ENCODE measurements at places on chromosomes 6 and 20.

DNA sequence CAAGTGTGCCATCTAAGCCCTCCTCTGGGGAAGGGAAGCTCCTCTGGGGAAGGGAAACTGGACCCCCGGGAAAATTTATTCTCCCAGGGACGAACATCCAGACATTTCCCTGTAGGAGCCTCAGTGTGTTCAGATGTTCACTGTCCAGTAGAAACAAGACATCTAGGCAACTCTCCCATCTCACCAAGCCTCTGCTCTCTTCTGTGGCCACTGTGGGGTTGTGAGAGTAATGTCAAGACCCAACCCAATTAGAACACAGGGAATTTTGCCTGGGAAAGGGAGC, 3.6 kb upstream of the PTGIS start:
- DNase-seq, result no peak

GRCh38 chr6:155188707-155189496, 74.9 kb upstream of the CLDN20 start:
- DNase-seq, result no peak

GRCh38 chr20:10802236-10802635, 128.4 kb upstream of the JAG1 start:
- no peak for DNase-seq

- no peak for DNase-seq
These were observed 7.2 kb upstream of the SDCBP2 start for GRCh38 chr20:1335961-1336698.

DNA sequence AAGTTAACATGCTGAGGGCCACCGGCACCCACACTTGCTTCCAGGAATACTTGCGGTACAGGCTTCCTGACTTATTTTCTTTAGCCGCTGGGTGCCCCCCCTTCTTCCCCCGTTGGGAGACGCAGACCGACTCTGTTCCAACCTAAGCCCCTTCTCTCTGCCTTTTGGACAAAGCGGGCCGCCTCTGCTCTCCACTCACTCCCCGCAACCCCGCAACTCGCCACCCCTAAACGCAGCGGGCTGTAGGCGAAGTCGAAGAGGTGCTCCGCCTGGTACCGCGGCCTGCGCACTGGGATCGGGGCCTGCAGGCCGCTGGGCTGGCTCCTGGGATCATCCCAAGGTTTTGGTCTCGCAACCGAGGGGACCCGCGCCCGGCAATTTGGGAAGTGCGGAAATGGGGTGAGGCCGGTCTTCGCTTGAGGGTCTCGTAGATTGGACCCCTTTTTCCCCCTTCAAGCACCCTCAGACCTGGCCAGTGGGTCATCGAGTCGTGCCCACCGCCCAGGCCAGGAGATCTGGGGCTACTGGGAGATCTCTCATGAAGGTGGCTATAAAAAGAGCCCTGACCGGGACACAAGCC, 4.7 kb upstream of the FOXF2 start:
- no peak for DNase-seq

DNA sequence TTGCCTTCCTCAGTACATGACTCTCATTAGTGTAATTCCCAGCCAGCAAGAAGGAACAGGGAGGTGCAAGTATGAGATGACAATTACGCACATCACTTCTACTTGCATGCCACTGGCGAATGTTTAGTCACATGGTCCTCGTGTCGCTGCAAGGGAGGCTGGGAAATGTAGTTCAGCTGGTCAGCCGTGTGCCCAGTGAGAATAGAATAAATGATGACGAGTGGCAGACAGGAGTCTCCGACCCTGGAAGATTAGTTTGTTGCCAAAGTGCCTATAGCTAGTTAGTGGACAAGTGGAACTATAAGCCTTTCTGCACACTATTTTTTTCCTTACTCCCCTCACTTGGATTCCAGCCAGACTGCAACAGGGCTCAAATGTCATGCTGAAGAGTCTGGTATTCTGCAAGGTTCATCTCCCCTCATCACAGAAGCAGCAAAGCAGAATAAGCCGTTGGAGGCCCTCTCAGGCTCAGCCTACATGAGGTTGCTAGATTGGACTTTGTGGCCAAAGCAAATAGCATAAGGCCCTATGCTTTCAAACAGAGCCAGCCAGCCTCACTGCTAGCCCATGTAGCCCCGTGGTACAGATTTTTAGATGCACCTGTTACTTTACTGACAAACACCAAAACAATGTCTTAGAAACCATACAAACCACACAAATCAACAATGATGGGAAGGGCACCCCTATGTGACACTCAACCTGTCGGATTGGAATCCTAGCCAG, 9.7 kb downstream of the LINC00237 start:
- DNase-seq, result no peak

GRCh38 chr6:12533586-12533985, 183.0 kb upstream of the PHACTR1 start:
- no peak for DNase-seq

DNA sequence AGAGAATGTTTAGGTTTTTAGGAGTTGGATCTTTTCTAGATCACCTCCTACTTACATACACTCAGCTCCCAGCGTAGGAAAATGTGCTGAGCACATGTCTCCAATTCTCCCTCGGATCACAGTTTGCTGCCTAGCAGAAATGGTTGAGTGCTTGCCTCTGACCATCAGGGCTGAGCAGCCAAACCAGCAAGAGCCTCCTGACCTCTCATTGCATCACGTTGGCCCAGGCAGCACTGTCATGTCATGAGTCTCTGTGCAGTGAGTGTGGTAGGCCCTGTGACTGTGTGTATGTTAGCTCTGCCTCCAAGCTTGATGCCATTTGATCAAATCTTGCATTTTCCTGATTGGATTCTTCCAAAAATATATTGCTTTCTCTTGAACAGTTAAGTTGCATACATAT, 112.0 kb downstream of the LRRC1 start:
- DNase-seq, result no peak

DNA sequence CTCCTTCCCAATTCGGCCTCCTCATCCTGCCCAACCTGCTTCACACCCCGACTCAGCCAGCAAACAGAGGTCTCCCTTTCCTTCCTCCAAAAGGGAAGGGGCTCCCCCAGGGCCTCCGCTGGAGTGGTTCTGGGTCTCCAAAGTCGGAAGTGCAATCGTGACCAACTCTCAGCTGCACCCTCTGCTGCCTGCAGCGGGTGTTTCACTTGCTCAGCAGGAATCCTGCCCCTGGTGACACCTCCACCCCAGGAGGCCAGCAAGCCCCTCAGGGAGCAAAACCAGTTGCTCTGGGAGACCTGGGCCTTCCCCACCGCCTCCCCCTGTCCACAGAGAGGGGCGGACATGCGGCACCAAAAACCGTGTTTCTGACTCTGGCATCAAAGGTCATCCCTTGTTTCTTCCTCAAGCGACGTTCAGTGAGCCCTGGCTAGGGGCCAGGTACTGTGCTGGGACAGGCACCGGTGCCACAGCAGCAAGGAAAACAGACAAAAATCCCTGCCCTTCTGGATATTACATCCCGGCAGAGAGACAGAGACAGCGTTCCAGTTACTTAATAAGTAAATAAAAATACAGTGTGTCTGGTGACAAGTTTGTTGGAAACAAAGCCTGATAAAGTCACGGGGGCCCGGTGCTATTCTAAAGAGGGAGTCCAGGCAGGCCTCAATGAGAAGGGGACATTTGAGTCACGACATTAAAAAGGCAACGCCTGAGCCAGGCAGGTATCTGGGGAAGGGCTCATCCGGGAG, 219.0 kb downstream of the BMP7 start:
- no peak for DNase-seq

DNA sequence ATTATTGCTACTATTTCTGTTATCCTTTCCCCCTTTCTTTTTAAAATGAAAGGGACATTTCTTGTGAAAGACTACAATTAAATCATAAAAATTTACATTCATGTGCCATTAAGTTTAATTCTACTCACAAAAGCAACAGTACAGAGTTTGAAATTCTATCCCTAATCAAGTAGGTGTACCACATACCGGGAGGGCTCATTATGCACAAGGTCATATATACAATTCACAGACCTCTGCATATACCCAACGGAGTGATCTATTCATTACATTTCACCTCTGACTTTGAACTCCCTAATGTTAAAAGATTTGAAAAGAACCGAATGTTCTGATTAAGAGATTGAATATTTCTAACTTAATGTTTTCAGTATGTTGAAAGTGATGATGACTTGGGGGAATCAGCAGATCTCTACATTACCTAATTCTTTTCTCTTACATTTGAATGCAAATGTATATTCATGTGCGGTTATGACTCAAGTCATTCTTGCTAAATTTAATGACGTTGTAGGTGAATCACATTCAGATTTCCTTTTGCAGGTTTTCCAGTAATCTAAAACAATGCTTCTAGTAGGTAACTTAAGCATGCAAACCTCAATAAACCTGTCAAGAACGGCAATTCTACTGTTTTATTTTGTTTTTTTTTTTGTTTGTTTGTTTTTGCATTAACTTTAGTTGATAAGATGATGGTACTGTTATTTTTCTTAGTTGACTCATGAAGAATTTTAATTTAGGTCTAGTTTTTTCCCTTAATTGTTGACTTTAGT, 7.3 kb downstream of the EYA4 start:
- no peak for DNase-seq

DNA sequence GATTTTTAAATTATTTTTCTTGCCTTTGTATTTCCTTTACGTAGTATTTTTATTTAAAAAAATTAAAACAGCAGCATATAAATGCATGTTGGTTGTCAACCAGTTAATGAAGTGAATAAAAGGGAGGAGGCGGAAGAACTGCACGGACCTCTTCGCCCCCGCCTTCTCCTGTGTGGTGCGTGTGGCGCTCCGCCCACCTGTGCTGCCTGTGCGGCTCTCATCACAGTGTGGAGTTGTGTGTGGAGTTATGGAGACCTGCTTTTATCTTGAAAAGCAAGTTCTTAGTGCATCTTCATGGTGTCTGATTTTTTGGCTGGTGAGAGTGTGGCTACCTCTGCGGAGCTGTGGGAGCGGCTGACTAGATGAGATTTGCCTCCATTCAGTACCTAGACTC, 58.4 kb downstream of the PTPN1 start:
- no peak for DNase-seq

GRCh38 chr6:135062735-135063134, 8.1 kb upstream of the HBS1L start:
- DNase-seq, result no peak

DNA sequence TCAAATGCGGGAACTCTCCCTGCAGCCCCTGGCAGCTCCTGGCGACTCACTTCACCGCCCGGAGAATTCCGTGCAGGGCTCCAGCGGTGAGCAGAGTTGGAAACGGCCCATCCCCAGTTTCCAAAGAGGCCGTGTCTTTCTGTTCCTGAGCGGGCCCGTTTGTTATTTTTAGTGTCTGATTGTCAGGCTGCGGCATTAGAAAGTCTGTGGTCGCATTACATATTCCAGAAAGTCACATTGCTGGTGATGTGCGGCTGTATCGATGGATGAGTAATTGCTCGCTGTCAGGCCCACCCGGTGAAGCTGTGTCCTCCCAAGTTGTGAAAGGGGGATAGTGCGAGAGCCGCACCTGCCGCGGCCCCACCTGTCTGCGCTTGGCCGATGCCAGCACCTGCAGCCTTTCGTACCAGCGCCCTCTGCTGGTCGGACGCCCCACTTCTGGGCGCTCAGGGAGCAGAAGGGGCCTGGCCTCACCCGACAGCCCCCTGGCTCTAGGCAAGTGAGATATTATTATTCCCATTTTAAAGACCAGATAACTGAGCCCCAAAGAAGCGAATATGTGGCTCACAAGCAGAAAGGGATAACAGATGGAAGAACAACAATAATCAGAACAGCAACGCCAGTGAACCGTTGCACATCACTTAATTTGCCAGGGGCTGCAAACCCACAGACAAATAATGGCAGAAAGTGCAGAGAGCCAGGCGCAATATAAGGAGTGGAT, 244.9 kb downstream of the TSHZ2 start:
- peak; percentile 71 for DNase-seq

DNA sequence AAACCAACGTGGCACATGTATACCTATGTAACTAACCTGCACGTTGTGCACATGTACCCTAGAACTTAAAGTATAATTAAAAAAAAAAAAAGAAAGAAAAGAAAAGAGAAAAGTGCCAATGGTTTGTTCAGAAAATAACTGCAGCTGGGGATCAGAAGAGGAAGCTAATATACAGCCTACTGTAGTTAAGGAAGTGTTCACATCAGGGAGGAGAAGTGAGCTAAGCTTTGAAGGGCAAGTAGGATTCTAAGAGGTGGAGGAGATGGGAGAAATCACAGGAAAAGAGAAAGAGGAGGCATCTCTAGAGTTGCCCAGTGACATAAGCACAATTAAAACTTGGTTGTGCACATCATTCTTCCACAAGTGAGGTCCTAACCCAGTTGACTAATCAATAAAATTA, 214.4 kb upstream of the DTNBP1 start:
- DNase-seq, result no peak

GRCh38 chr6:158703111-158703836, 53.4 kb downstream of the SYTL3 start:
- no peak for DNase-seq

- DNase-seq, result no peak
These were observed 28.4 kb downstream of the FOXA2 start for GRCh38 chr20:22555791-22556564.

GRCh38 chr20:31833130-31833930, 12.1 kb downstream of the FOXS1 start:
- DNase-seq, result peak; percentile 62

GRCh38 chr20:53810661-53811355, 217.2 kb upstream of the ZNF217 start:
- DNase-seq, result no peak

DNA sequence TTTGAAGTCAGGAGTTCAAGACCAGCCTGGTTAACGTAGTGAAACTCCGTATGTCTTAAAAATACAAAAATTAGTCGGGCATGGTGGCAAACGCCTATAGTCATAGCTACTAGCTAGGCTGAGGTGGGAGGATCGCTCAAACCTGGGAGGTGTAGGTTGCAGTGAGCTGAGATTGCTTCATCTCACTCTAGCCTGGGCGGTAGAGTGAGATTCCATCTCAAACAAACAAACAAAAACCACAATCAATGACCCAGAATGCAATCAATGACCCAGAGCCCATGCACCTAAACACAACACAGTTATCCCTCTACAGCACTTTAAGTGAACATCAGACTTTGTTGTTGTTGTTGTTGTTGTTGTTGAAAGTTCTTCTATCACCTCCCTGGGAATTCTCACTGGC, 77.9 kb downstream of the MYB start:
- DNase-seq, result no peak

GRCh38 chr6:125989631-125990030, 3.3 kb downstream of the TRMT11 start:
- no peak for DNase-seq

DNA sequence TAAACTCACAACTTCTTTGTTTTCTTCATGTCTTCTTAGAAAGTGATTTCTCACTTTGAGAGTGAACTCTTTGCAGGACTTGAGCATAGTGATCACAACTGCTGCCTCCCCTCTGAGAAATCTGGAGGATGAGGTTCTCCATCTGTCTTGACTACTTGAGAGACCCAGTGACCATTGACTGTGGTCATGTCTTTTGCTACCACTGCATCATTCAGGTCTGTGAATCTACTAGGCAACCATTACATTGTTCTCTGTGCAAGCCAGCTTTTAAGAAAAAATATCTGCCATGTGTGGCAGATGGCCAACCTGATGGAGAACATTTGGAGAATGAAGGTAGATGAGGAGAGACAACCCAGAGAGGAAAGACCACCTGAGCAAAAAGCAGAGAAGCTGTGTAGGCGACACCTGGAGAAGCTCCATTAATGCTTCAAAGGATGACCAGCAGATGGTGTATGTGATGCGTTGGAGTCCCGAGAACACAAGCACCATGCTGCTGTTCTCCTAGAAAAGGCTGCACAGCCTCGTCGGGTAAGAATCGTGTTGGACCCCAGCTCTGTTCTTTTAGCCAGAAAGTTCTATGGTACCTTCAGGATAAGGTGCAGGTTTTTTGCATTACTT, 25.1 kb upstream of the TRIM26 start:
- no peak for DNase-seq

GRCh38 chr6:90203672-90204071, 93.0 kb downstream of the BACH2 start:
- no peak for DNase-seq

Measured in stimulated activated naive CD8-positive, alpha-beta T cell treated with anti-CD3 and anti-CD28 coated beads, Interleukin-15, amount 100 ng/mL, for 72 hours (primary cell).